Activated T-helper 1 cell treated with anti-CD3 and anti-CD28 coated beads, Interleukin-12 subunit alpha, Interleukin-12 subunit beta, Interleukin-2, Interleukin-4 antibody, amounts not matched to agents 30 ng/mL and 10 ng/mL and 1 ng/mL, durations not matched to agents 14 hours and 24 hours and 36 hours (primary cell): ENCODE measurements at places on chromosomes 4 and X.

- no peak for DNase-seq
These were observed 14.3 kb upstream of the C4orf50 start for GRCh38 chr4:6032249-6033244.

DNA sequence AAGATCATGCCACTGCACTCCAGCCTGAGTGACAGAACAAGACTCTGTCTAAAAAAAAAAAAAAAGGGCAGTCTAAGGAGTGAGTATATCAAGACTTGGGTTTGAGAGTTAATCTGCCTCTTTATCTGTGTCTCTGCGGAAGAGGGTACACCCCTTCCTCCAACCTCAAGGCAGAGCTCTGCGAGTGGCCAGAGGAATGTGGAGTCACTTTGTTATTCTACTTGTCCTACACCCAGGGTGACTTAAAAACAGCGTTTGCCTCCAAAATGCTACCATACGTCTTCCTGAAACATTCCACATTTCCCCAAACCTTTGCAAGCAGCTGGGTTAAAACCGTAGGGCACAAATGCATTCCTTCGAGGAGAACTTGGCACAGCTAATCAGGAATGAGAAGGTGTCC lies 199.9 kb downstream of the SHOX start:
- no peak for DNase-seq

- DNase-seq = no peak
These were observed 29.4 kb upstream of the KLHL2 start for GRCh38 chr4:165177725-165178666.

- DNase-seq = no peak
These were observed 14.2 kb downstream of the SEPSECS start for GRCh38 chr4:25146076-25146475.

DNA sequence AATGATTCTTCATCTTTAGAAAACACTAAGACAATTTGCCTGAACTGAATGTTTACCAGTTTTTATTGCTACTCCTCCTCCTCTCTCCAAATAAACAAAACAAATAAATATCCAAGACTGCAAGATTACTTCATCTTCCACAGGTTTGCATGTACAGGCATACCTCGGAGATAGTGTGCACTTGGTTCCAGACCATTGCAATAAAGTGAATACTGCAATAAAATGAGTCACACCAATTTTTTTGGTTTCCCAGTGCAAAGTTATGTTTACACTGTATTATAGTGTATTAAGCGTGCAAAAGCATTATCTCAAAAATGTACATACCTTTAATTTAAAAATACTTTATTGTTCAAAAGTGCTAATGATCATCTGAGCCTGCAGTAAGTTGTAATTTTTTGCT lies 53.3 kb downstream of the FBXL5 start:
- no peak for DNase-seq

DNA sequence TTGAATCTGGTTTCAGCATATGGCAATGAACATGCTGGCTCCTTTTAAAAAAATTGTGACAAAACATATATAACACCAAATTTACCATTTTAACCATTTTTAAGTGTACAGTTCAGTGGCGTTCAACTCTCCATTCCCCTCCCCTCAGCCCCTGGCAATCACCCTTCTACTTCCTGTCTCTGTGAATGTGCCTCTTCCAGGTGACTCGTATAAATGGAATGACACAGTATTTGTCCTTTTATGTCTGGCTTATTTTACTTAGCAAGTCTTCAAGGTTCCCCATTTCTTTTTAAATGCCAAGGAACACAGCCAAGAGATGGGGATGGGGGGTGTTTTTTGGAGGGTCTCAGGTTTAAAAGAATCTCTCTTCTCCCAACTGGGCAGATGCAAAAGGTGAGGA lies 35.4 kb upstream of the BCLAF3 start:
- DNase-seq = no peak

GRCh38 chr4:153611679-153612078 lies 72.4 kb upstream of the TLR2 start:
- no peak for DNase-seq

DNA sequence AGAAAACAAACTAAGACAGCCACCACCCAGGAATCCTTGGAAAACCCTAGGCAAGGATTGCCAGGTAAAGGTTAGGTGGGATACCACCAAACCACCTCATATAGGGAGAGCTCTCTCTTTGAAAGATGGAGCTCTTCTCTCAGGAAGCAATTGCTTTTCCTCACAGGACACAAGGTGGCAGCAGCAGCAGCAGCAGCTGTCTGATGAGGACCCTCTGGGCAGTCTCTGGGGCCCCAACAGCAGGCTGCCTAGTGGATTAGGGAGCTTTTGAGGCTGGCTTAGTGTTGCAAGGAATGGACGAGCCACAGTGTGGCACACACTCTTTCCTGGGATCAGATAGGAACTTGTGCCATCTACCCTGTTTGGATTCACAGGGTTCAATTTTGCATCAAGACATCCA lies 41.4 kb upstream of the CHRDL1 start:
- no peak for DNase-seq

GRCh38 chr4:5517372-5517771 lies 191.0 kb downstream of the EVC2 start:
- DNase-seq = no peak

DNA sequence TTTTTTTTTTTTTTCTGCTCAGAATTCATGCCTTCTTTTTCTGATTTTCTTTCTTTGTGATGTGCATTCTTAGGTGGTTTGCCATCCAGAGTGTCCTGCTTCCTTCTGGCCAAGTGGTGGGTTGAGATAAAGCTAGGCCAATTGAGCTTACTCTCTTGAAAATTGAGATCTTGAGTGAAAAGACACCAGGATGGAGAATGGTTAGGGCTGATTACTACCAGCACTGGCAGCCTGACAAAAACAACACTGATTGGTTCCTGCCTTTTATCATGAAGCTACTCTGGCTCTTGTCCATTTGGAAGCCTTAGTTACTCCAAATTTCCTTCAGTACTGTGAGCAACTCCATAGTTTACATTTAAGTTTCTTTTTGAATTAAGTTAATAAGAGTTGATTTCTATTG lies 404.0 kb downstream of the PPARGC1A start:
- no peak for DNase-seq

DNA sequence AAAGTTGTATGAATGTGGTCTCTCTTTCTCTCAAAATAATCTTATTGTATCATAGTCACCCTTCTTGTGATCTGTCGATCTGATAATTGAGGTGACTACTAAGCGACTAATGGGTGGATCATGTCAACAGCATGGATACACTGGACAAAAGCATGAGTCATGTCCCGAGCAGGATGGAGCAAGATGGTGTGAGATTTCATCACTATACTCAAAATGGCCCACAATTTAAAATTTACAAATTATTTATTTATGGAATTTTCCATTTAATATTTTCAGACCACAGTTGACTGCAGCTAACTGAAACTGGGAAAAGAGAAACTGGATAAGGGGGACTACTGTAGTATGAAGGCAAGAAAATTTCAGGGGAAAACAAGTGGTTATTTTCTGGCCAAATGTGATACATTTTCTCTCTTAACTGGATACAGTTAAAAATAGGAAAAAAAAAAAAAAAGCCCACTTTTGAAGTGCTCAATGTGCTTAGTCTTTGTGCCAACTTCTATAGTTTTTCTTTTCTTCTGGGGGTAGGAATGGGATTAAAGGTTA lies 25.3 kb downstream of the FAM241A start:
- DNase-seq = no peak

DNA sequence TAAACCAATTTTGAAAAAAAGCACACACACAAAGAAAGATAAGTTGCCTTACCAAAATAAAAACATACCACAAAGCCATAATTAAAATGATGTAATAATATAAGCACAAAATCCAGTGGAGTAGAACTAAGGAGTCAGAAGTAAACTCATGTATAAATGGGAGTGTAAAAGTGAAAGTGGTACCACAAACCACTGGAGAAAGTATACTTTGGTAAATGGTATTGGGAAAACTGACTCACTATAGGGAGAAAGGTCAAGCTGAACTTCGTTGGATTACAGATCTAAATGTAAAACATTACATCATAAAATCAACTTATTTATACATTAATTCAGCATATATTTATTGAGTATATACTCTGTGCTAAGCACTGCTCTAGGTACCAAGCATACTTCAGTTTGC lies 46.3 kb upstream of the HHIP start:
- DNase-seq = no peak

DNA sequence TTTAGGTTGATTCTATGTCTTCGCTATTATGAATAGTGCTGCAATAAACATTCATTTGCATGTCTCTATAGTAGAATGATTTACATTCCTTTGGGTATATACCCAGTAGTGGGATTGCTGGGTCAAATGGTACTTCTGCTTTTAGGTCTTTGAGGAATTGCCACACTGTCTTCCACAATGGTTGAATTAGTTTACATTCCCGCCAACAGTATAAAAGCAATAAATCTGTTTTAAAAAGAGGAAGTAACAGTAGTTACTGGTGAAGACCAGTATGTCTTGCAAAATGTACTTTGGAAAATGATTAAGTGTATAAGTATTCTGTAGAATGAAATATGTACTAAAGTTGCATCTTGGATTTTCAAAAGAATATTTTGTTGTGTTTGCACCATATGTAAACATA lies 77.3 kb downstream of the SHROOM4 start:
- DNase-seq = no peak

GRCh38 chr4:90171491-90171890 lies 44.3 kb downstream of the CCSER1 start:
- DNase-seq = no peak

GRCh38 chr4:186940476-186940875 lies 216.8 kb upstream of the FAT1 start:
- no peak for DNase-seq

DNA sequence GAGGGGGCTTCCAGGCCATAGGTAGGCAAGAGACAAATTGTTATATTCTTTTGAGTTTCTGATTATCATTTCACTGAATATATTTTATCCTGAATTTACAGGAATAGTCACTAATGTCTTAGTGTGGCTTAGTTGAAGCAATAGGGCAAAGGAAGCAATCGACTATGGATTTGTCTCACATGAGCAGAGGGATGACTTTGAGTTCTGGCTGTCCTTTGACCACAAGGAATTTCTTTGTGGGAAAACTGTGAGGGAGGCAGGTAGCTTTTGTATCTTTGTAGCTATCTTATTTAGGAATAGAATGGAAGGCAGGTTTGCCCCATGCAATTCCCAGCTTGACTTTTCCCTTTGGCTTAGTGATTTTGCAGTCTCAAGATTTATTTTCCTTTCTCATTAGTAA lies 207.3 kb upstream of the ANXA10 start:
- DNase-seq = no peak

- DNase-seq = no peak
These were observed 79.8 kb upstream of the RPL34 start for GRCh38 chr4:108540536-108540935.

DNA sequence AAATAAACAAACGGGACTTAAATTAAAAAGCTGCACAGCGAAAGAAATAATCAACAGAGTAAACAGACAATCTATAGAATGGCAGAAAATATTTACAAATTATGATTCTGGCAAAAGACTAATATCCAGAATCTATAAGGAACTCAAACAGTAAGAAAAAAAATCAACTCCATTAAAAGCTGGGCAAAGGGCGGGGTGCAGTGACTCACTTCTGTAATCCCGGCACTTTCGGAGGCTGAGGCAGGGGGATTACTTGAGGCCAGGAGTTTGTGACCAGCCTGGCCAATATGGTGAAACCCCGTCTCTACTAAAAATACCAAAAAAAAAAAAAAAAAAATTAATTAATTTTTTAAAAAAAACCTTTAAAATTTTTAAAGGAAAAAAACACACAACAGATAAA lies 109.0 kb downstream of the ATP11C start:
- no peak for DNase-seq

GRCh38 chr4:151921386-151921785 lies 160.6 kb upstream of the GATB start:
- DNase-seq = no peak

DNA sequence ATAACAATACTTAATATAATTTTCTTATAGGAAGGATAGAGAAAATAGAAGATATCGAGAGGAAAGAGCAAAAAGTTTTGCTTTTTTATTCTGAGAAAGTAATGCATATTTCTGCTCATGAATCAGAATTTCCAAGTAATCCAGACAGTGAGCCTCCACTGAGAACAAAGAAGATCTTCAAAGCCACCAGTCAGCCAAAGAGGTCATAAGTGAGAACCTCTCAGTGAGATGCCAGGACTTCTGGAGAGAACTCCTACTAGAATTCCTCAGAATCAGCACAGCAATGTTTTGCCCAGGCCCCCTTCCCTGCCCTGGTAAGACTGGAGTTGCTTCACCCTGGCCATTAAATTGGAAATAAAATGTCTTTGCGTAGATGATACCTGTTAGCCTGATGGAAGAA lies 254.4 kb upstream of the FAT4 start:
- DNase-seq = no peak

- no peak for DNase-seq
These were observed 104.5 kb upstream of the MAOA start for GRCh38 chrX:43551590-43551989.

- no peak for DNase-seq
These were observed 57.0 kb upstream of the TBC1D14 start for GRCh38 chr4:6852582-6852981.

GRCh38 chr4:1244978-1245471 lies 3.9 kb downstream of the CTBP1 start:
- no peak for DNase-seq
